ENCODE measurements at places on chromosomes 1 and 21.

- no peak for DNase-seq
These were observed 20.5 kb downstream of the TEX38 start for GRCh38 chr1:46691997-46692790.

GRCh38 chr1:87450615-87451209 is 122.0 kb downstream of the LMO4 start:
- no peak for DNase-seq

DNA sequence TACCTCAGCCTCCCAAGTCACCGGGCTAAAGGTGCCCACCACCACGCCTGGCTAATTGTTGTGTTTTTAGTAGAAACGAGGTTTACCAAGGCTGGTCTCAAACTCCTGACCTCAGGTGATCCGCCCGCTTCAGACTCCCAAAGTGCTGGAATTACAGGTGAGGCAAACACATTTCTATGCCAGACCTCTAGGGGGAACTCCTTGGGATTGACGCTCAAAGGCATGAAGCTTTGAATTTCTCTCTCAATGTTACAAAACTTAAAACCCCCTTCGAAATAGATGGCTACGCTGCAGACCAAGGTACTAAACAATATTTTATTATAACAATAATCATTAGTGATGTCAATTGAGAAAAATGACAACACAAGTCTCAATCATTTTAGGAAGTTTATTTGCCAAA is 330.0 kb downstream of the SETD4 start:
- no peak for DNase-seq

GRCh38 chr1:172466795-172467407 is 23.0 kb upstream of the PIGC start:
- DNase-seq = no peak

DNA sequence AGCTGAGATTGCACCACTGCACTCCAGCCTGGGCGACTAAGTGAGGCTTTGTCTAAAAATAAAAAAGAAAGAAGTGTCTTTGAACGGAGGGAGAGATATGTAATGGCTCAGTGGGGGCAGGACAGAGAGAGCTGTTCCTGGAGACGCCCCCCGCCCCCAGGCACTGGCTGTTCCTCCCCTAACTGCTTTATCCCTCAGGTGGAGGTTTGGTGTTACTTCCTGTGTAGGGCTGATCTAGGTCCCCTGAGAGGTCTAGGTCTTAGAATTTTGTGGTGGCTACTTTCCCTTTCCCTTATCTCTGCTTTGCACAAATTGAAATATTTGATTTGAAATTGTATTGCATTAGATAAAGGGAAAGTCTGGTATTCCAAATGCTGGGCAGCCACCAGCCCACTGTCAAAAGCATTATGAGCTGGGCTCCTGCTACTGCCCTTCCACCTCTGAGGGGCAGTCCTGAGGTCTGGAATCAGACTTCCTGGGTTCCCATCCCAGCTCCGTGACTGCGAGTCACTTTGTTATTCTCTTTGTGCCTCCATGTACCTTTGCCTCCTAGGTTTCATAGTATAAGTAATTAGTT is 134.8 kb upstream of the KIF26B start:
- DNase-seq = no peak

DNA sequence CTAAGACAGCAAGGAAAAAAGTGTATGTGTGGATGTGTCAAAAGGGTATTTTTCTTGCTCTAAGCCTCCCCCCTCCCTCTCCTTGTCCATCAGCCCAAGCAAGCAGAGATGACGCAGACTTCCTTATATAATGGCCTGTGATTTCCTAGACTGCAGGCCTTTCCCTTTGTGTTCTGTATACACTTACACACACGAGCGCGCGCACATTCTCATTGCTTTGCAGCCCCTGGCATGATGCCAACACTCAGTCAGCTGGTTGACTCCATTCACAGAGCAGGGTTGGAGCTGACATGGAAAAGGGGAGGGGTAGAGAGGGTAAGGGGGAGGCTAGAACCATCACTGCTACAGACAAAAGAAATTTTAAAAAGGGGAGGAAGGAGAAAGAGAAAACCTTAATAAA is 41.8 kb downstream of the GATAD2B start:
- peak; percentile 97 for DNase-seq

Measured in NCI-H1436 treated with DMSO at 0.1 percent for 48 hours (cell line).